Thymus (tissue), 14 donors: ENCODE measurements at places on chromosomes 12 and 14.
A peak's percentile ranks its signal among the peaks of the same experiment; 100 is the strongest.

GRCh38 chr12:115382681-115383080 lies 698.7 kb upstream of the TBX3 start:
- H3K36me3 ChIP-seq: no peaks in the 10 kb centered on the region
- no peak overlapping the region for H3K4me3 ChIP-seq
- H3K27me3 ChIP-seq: peaks cover 5% of the 10 kb centered on the region
- H3K4me1 ChIP-seq: no peaks in the 10 kb centered on the region
- no peak for DNase-seq

DNA sequence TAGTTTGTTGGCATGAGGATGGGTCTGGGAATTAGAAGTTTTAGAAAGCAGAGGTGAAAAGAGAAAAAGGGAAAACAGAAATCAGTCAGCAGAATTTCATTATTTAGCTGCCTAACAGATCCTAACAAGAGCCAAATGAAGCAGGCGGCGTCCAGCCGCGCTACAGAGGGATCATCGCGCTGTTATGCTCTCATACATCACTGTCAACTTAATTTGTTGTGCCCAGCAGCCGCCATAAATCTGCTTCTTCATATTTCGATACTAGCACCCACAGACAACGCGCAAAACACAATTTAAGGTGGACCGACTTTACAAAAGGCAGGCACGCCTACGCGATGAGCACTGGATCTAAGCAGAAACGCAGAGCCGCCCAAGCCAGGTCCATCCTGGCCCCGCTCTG lies 66.7 kb downstream of the SETD3 start:
- peaks cover 3% of the 10 kb centered on the region for H3K4me1 ChIP-seq
- no peak overlapping the region for H3K27ac ChIP-seq
- H3K36me3 ChIP-seq: peaks cover 6% of the 10 kb centered on the region
- no peak for DNase-seq
- H3K27me3 ChIP-seq: no peaks in the 10 kb centered on the region

- DNase-seq: no peak
- H3K27me3 ChIP-seq: no peaks in the 10 kb centered on the region
- H3K4me3 ChIP-seq: no peak overlapping the region
- no peak overlapping the region for H3K27ac ChIP-seq
These were observed 39.8 kb upstream of the FBXO33 start for GRCh38 chr14:39472078-39472477.

DNA sequence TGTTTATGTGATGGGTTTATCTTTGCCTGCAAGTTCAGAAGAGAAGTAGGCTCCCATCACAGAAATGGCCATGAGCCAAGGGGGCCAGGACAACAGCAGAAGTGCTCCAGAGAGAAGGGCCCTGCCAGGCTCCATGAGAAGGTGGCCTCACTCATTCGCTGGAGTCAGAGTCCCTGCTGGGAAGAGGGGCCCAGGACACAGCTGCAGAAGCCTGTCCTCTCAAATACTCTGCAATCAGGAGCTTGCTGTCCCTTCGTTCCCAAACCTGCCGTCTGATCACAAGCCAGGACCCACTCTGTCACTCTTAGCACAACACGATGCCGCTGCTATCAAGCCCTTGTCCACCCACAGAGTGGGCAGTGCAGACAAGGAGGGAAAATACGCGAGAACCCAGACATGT lies 306.2 kb upstream of the FKBP4 start:
- no peaks in the 10 kb centered on the region for H3K36me3 ChIP-seq
- no peak overlapping the region for H3K27ac ChIP-seq
- no peak overlapping the region for H3K4me3 ChIP-seq
- H3K4me1 ChIP-seq: no peaks in the 10 kb centered on the region
- no peak for DNase-seq

DNA sequence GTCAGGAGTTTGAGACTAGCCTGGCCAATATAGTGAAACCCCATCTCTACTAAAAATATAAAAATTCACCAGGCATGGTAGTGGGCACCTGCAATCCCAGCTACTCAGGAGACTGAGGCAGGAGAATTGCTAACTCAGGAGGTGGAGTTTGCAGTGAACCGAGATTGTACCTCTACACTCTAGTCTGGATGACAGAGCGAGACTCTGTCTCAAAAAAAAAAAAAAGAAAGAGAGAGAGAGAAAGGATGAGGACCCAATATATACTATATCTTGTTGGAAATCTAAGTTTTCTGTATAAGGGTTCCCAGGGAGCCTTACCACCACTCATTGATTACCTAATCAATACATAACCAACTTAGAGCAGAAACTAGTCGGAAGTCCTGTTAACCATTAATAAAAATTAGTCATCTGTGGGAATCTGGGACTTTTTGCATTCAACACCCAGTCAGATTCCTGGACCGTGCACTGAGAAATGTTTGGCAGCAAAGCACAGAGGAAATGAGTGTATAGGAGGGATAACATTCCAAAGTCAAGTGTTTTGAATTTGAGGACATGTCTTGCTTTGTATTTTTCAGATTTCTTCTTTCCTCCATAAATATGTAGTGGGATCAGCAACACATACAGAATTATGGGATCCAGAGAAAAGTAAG lies 44.8 kb upstream of the NR2C1 start:
- H3K4me1 ChIP-seq: no peaks in the 10 kb centered on the region
- no peaks in the 10 kb centered on the region for H3K27me3 ChIP-seq
- DNase-seq: no peak
- no peak overlapping the region for H3K4me3 ChIP-seq

- no peaks in the 10 kb centered on the region for H3K27me3 ChIP-seq
- H3K4me3 ChIP-seq: no peak overlapping the region
- no peaks in the 10 kb centered on the region for H3K4me1 ChIP-seq
- no peak overlapping the region for H3K27ac ChIP-seq
These were observed 40.2 kb downstream of the CCNK start for GRCh38 chr14:99521176-99522024.

DNA sequence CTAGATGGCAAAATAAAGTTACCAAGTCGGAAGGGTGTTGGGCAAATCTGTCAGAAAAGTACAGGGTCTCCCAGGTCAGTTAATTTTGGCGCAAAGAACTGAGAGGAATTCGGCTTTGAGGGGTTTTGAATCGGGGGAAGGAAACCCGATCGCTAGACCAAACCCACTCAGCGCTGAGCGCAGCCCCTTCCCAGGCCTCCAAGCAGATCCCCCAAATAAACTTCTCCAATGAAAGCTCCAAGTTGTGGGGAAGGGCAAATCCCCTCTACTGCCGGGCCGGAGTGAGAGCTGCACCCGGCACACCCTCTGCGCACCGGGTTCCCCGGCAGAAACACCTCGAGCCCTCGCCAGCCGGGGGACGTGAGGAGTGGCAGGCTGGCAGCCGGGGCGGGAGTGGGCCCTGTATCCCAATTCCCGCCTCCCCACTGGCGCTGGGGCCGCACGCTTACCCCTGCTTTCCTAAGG lies 441 bp downstream of the E2F7 start:
- no peaks in the 10 kb centered on the region for H3K27me3 ChIP-seq
- no peak for DNase-seq
- H3K4me1 ChIP-seq: peaks cover 15% of the 10 kb centered on the region
- H3K27ac ChIP-seq: no peak overlapping the region
- H3K4me3 ChIP-seq: peak overlapping the region; percentile 81

GRCh38 chr12:71183018-71183417 lies 25.2 kb upstream of the TSPAN8 start:
- H3K27me3 ChIP-seq: no peaks in the 10 kb centered on the region
- DNase-seq: no peak
- no peaks in the 10 kb centered on the region for H3K36me3 ChIP-seq
- no peak overlapping the region for H3K4me3 ChIP-seq
- no peaks in the 10 kb centered on the region for H3K4me1 ChIP-seq
- H3K27ac ChIP-seq: no peak overlapping the region

GRCh38 chr14:103315941-103316340 lies 18.1 kb upstream of the EIF5 start:
- H3K27ac ChIP-seq: no peak overlapping the region
- no peaks in the 10 kb centered on the region for H3K4me1 ChIP-seq
- H3K27me3 ChIP-seq: no peaks in the 10 kb centered on the region

DNA sequence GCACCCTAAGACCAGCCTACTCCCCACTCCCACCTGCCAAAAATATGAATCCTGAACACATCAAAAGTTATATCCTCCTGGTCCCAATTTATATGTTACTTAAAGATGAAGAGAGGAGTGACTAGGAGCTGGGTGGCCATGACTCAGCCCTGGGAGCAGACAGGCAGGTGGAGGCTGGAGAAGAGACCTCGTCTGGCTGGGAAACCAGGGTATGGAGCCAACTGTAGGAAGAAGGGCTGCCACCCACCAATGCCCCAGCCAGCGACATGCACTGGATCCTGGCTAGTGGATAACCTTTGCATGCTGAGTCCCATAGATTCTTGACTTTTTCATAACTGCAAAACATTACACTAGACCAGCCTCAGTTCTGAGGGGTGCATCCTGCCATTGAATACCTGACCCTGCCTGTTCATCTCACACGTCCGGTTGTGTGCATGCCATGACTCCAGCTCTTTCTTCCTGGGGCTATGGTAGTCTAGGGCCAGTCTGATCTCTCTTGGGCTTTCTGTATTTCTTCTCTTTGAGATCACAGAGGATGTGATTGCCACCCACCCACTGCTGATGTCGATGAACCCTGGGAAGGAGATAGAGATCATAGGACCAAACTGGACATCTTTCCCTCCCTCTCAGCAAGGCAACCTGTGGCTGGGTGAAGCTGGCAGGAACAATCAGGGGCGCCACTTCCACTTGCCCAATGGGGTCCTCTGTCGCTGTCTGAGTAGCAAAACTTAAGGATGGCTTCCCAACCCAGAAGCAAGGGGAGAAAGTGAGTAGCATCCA lies 69.6 kb upstream of the DDX11 start:
- H3K27me3 ChIP-seq: no peaks in the 10 kb centered on the region
- no peak for DNase-seq
- H3K4me3 ChIP-seq: no peak overlapping the region
- peaks cover 4% of the 10 kb centered on the region for H3K4me1 ChIP-seq
- H3K27ac ChIP-seq: no peak overlapping the region

DNA sequence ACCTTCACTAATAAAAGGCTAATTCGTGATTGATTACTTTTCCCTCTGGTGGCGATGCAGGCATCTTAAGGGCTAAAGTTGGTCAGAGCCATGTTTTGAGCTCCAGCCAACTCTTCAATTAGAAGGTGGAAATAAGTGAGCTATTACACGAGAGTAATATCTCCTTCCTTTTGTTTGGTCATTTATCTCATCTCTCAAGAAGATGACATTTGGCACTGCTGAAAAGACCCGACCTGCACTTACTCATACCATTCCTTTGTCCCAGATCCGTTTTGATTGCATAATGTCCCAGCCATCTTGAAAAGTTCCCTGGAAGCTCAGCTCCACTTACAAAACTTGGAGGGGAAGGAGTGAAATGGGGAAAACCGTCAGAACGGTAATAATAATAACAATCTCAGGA lies 316.2 kb downstream of the VRK1 start:
- no peak for DNase-seq
- H3K4me3 ChIP-seq: no peak overlapping the region
- no peaks in the 10 kb centered on the region for H3K36me3 ChIP-seq

DNA sequence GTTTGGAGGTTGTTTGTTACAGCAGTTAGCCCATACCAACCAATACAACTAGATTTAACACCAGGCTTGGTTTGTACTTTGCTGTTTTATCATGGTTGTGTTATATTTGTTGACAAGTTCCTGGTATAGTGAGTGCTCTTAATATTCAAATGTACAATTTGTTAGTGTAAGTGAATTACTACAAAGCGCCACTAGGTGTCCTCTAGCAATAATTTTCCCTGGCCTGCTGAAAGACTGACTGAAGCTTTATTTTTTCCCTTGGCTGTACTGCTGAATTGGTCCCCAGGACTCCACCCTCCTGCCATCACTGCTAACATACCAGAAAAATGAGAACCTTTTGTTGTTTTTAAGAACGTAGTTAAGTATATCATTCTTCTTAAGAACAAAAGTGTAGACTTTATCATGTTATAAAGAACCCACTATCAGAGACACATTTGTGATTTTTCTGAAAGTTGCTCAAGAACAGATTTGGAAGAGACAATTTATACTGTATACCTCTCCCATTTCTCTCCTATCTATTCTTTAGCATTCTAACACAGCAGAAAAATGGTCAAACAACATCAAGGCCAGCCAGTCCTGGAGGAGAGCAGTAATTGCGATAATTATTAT lies 75.3 kb upstream of the FAR2 start:
- H3K4me3 ChIP-seq: no peak overlapping the region
- no peak overlapping the region for H3K27ac ChIP-seq
- peak; percentile 64 for DNase-seq
- no peaks in the 10 kb centered on the region for H3K36me3 ChIP-seq
- H3K27me3 ChIP-seq: no peaks in the 10 kb centered on the region

DNA sequence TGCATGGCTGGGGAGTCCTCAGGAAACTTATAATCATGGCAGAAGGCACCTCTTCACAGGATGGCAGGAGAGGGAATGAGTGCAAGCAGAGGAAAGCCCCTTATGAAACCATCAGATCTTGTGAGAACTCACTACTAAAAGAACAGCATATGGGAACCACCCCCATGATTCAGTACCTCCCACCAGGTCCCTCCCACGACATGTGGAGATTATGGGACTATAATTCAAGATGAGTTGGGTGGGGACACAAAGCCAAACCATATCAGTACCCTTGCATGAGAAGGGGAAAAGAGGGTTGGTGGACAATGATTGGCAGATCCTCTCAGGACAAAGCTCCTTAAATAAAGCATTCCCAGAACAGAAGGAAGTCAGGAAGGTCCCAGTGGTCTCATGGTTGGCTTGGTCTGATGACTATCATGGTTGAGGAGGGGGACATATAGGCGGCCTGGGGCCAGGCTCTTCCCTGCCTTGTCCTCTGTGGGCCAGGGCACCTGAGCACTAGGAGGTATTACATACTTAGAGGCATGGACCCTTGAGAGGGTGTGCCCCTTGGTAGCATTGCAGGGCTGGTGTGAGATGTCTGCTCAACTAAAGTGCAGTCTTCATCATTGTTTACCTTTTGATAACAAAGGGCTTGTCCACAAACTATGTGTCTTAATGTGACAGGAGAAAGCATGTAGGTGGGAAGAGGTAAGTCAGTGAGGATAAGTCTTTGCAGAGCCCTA lies 22.2 kb downstream of the HSD17B6 start:
- H3K27me3 ChIP-seq: no peaks in the 10 kb centered on the region
- H3K36me3 ChIP-seq: no peaks in the 10 kb centered on the region
- no peak overlapping the region for H3K27ac ChIP-seq
- no peak for DNase-seq
- H3K4me1 ChIP-seq: no peaks in the 10 kb centered on the region

GRCh38 chr12:104588047-104588920 lies 131.5 kb downstream of the CHST11 start:
- H3K27ac ChIP-seq: no peak overlapping the region
- H3K4me1 ChIP-seq: peaks cover 25% of the 10 kb centered on the region
- peaks cover 2% of the 10 kb centered on the region for H3K36me3 ChIP-seq
- no peak for DNase-seq
- no peak overlapping the region for H3K4me3 ChIP-seq
- H3K27me3 ChIP-seq: no peaks in the 10 kb centered on the region

DNA sequence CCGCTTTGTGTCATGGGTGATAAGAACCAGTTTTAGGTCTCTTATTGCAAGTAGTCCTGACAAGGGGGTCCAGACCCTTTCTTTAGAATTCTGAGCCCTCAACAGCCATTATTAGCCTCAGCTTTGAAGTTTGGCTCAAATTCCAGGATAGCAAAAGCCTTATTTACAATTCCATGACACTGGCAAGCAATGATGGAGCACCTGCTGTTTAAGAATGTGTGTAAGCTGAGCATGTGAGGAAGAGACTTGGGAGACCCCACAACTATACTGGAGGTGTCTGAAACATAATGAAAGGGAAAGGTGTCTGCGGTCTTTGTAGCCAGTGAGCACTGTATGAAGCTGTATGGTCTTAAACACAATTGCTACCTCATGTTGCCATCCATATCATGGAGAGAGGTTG lies 119.8 kb downstream of the TBX5 start:
- DNase-seq: no peak
- H3K27me3 ChIP-seq: no peaks in the 10 kb centered on the region
- H3K27ac ChIP-seq: no peak overlapping the region
